ENCODE measurements at places on chromosomes 16 and 17.

- DNase-seq = no peak
These were observed 9.4 kb downstream of the RAB40B start for GRCh38 chr17:82689077-82689476.

GRCh38 chr17:4110152-4110551, 32.7 kb downstream of the ZZEF1 start:
- DNase-seq = no peak

GRCh38 chr17:81365601-81366585, 29.4 kb upstream of the BAHCC1 start:
- no peak for DNase-seq

GRCh38 chr16:46850619-46851555, 19.9 kb upstream of the C16orf87 start:
- no peak for DNase-seq

All from activated T-cell treated with anti-CD3 and anti-CD28 coated beads, Interleukin-2, amount 50 U/mL, for 24 hours (primary cell).